Tibial nerve (tissue), 4 donors: ENCODE measurements at places on chromosomes 3 and 15. TPM values are rescaled to one million over a fixed set of nuclear protein-coding genes. Genes with fewer than 3 reads are reported as not detected.

RRP9 gene
- total RNA-seq, result 27.0 TPM

EOMES gene
- 1.7 TPM for total RNA-seq

RTF1 gene
- 31.2 TPM for total RNA-seq

COL7A1 gene
- total RNA-seq, result 15.3 TPM

SFMBT1 gene
- 16.7 TPM for total RNA-seq

ACOX2 gene
- 18.6 TPM for total RNA-seq

HHLA2 gene
- total RNA-seq, result not detected

BOC gene
- 39.8 TPM for total RNA-seq
